MCF 10A (cell line): ENCODE measurements at places on chromosomes 4 and X.

GRCh38 chr4:24604558-24605214, 20.3 kb upstream of the DHX15 start:
- no peak for DNase-seq

- peak; percentile 86 for DNase-seq
Observed at GRCh38 chrX:46325312-46325877, 219.8 kb downstream of the ZNF674 start.

DNA sequence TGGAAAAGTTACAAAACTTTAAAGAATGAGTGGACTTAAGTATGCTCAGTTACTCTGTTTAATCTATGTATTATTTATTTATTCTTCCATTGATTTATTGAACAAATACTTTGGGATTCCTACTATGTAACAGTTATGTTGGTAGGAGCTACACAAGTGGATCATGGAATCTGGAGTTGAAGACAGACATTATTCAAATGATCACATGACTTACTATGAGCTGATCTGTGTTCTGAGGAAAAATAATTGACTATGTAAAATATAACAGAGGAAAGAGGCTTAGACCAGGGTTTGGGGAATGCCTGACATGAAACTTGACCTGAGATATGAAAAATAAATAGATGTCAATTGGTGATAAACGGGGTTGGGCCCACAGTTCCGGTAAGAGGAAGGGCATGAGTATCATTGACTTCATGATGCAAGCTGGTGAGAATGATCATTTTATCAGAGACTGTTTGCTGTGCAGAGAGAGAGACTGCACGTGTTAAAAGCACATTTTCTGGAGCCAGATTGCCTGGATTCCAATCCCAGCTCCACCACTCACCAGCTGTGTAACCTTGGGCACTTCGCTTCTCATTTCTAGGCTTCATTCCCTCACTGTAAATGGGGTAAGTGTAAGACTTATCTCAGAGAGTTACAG, 179.0 kb downstream of the SPCS3 start:
- DNase-seq, result no peak

GRCh38 chr4:1080961-1081688, 32.2 kb downstream of the RNF212 start:
- DNase-seq, result peak; percentile 81

DNA sequence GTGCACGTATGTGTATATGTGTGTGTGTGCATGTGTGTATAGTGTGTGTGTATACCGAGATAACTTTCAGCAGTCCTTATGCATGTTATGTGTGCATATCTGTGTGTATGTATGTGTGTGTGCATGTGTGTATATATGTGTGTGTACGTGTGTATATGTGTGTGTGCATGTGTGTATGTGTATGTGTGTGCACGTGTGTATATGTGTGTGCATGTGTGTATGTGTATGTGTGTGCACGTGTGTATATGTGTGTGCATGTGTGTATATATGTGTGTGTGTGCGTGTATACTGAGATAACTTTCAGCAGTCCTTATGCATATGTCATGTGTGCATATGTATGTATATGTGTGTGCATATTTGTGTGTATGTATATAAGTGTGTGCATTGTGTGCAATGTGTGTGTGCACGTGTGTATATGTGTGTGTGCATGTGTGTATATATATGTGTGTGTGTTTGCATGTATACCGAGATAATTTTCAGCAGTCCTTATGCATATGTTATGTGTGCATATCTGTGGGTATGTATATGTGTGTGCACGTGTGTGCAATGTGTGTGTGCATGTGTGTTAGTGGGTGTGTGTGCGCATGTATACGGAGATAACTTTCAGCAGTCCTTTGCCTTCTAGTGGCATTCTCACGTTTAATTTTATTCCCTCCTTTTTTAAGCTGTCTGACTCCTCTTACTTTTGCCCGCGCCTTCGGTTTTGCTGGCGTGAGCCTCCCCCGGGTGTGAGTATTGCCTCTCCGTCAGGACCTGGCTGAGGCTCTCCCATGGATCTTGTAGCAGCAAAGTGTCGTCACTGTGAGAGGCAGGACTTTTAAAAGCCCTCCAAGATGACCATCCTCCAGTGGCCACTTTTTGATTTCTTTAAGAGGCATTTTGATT, 99.6 kb upstream of the SHOX start:
- no peak for DNase-seq

DNA sequence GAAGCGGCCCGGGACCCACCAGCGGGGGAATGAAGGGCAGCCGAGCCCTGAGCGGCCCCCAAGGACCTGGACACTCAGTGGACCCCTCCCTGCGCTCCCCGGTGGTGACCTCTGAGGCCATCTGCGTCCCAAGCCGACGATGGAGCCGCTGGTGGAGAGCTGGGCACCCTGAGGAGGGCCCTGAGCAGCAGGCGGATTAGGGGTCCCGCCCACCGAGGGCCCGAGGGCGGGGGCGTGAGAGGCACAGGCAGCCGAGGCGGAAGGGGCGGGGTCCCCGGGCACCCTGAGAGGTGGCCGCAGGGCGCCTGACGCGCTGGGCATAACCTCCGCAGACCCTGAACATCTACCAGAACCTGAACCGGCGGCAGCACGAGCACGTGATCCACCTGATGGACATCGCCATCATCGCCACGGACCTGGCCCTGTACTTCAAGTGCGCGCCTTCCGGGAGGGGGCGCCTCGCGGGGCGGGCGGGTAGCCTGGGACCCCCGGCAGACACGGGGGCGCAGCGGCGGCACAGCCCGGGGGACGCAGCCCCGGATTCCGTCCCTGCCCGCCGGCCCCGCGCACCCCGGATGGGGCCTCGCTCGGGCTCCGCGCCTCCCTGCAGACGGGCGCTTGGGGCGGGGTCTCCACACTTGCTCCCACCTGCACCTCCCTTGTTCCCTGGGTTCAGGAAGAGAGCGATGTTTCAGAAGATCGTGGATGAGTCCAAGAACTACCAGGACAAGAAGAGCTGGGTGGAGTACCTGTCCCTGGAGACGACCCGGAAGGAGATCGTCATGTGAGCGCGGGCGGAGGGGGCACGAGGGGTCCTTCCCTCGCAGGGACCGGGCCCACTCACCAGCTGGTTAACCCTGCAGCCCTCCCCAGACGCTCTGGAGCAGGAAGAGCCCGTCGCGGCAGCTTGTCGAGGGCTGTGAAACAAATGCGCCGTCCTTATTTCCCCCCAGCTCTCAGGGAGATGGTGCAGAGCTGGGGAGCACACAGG, 10.3 kb downstream of the ATP5ME start:
- DNase-seq, result no peak

GRCh38 chr4:150942539-150942938, 72.5 kb downstream of the LRBA start:
- no peak for DNase-seq

GRCh38 chr4:56791316-56791715, 30.2 kb downstream of the SPINK2 start:
- DNase-seq, result no peak

- no peak for DNase-seq
Observed at GRCh38 chr4:14434483-14434882, 567.8 kb upstream of the CPEB2 start.

- peak; percentile 65 for DNase-seq
Observed at GRCh38 chrX:148928811-148929210, 428.4 kb downstream of the AFF2 start.

GRCh38 chr4:54169176-54169575, 59.9 kb upstream of the PDGFRA start:
- no peak for DNase-seq

- DNase-seq, result no peak
Observed at GRCh38 chr4:168633064-168633463, 136.2 kb downstream of the PALLD start.

DNA sequence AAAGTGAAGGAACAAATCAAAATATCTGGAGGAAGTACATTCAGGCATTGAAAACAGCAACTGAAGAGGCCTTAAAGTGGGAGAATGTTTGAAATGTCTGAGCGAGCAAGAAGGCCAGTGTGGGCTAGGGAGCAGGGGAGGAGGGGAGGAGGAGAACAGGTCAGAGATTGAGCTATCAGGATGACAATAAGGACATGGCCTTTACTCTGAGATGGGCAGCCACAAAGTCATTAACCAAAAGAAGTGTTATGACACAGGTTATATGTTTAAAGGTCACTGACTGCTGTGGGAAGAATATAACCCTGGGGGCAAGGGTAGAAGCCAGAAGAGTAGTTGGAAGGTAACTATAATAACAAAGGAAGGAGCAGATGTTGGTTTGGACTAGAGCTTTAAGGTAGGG, 315.4 kb downstream of the INPP4B start:
- no peak for DNase-seq

DNA sequence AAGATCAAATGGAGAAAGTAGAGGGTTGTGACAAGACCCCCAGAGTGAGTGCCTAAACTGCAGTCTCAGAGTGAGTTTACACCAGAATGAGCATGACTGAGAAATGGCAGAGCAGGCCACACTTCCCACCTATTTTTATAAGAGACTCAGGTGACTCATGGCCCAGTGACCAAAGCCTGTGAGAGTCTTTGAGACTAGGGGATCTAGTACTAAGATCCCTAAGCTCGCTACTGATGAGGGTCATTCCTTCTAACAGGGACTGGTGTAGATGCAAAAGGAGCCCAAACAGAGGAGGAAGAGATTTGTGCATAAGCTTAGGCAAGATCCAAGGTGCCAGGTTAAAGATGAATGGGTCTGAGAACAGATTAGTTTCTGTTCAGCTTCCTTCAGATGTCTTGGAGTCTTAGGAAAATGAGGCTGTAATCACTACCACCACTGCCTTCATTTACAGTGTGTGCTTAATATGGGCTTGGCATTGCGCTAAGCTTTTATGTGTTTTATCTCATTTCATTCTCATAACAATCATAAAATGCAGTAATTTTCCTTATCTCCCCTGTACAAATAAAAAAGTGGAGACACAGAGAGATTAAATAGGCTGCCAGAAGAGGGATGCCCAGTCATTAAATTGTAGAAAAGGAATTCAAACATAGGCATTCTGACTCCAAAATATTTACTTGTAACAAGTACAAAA, 62.8 kb downstream of the RWDD4 start:
- no peak for DNase-seq

DNA sequence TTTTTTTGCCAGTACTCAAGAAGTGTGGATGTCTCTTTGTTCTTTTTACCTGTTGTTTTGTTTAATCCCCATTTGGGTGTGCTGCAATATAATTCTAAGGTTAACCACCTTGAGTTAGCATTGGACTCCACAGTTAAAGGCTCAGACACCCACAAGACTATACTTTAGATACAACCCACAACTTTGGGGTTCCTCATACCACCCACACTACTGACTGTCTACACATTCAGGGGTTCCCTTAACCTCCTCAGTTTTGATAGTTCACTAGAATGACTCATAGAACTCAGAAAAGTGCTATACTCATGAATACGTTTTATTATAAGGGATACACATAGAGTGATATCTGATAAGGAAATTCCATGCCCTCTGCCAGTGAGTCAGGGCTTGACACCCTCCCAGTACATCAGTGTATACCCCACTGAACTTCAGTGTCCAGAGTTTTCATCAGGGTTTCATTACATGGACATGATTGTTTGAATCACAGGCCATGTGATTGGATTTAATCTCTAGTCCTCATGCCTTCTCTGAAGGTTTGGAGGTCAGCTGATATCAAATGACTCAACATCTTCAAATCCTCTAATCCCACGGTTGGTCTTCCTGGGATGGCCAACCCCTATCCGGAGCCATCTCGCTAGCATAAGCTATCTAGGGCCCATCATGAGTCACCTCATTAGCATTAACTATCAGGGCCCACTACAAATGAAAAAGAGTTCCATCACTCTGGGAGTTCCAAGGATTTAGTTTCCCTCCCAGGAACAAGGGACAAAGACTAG, 357.7 kb upstream of the EMCN start:
- DNase-seq, result no peak

- DNase-seq, result no peak
Observed at GRCh38 chrX:3154386-3154975, 113.2 kb downstream of the ARSF start.

DNA sequence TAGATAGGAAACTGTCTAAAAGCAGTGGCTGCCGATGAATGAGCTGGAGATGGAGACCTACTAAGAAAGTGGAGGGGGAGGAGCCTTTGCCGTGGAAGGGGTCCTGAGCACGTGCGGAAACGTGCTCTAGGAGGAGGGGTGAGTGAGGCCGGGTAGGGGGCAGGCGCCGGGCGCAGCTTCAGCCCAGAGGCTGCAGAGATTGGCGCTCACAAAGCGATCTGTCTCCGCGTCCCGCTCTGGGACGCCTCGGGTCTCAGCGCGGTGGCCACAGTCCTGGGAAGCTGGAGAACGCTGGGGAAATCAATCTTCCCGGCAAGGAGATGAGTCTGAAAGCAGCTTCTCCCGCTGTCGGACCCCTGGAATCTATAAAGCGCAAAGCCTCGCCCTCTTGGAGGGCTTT, 444 bp upstream of the ARHGAP6 start:
- DNase-seq, result no peak
